ENCODE measurements at places on chromosomes 16 and 17.

DNA sequence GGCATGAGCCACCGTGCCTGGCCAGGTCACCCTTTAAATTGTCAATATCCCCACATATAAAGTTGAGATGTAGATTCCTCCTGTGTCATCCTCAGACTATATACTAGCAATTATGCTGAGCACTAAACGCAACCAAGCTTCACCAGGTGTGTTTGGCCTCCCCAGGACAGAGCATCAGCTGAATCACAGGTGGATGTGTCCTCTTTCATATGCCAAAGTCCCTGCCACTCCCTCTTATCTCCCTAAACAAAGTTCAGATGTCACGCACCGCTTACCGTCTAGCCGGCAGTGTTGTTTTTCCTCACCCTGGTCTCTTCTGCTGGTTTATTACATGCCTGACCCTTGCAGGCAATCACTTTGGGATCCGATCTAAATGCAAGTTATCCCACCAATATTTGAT lies 43.8 kb upstream of the ARHGAP44 start:
- no peak for DNase-seq

DNA sequence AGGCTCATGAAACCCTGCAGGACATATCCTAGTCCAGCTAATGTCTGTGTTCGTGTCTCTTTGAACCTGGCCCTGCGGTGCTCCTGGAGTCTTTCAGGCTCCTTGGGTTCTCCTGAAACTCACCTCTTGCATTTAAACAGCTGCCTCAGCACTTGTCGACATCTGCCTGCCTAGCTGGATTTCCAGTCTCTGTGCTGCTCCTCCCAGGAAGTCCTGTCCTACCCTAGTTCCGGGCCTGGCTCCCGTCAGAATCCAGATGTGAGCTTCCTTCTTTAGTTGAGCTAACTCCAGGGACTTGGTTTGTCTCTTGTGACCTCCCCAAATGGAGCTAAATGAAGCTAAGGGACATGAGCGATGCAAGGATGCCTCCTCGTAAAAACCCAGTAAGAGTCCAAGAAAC lies 155.2 kb upstream of the PIRT start:
- no peak for DNase-seq

GRCh38 chr16:11614587-11615175 lies 28.0 kb upstream of the LITAF start:
- DNase-seq: no peak

DNA sequence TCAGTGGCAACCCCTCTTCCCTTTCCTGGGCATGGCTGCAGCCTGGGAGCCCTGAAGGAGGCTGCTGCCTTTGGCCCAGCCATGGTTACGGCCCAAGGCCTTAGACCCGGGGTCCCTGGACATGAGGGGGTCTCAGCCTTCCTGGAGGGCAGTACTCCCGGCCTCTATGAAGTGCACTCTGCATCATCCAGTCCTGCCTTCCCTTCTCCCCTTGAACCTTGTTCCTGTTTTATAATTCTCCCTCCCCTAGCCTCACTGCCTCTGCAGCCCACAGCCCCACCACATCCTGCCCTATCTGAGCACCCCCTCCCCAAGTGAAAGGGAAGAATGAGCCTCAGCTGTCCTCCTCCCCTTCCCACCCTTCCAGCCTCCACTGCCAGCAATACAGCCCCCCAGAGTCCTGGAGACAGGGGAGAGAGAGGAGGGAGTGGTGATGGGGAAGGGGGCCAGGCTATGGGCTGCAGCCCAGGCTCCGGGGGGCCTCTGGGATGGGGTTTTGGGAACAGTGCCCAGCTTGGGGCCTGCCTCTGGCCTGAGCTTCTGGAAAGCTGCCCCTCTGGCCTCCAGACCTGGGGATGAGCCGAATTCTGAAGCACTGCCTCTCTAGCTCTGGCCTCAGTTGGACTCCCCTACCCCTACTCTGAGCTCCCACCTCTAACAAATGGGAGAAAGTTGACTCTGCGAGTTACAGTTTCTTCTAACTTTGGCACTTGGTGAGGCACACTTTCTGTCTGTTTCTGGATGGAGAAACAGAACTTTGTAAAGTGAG lies 7.6 kb downstream of the CCR7 start:
- DNase-seq: no peak

GRCh38 chr16:19104607-19105006 lies 9.2 kb upstream of the ITPRIPL2 start:
- no peak for DNase-seq

DNA sequence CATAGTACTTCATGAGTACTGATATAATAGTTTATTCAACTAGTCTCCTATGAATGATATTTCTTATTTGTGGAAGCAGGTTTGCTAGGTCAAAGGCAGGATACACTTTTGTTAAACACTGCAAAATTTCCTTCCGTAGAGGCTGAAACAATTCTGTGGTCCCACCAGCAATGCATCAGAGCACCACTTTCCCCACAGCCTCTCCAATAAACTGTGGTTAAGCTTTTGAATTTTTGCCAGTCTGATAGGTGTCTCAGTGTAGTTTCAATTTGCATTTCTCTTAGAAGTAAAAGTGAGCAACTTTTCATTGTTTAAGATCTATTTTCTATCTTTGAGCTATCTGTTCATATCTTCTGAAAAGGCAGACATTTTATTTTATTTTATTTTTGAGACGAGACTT lies 36.4 kb upstream of the CORO6 start:
- no peak for DNase-seq
